ENCODE measurements at places on chromosomes 2 and 18.

DNA sequence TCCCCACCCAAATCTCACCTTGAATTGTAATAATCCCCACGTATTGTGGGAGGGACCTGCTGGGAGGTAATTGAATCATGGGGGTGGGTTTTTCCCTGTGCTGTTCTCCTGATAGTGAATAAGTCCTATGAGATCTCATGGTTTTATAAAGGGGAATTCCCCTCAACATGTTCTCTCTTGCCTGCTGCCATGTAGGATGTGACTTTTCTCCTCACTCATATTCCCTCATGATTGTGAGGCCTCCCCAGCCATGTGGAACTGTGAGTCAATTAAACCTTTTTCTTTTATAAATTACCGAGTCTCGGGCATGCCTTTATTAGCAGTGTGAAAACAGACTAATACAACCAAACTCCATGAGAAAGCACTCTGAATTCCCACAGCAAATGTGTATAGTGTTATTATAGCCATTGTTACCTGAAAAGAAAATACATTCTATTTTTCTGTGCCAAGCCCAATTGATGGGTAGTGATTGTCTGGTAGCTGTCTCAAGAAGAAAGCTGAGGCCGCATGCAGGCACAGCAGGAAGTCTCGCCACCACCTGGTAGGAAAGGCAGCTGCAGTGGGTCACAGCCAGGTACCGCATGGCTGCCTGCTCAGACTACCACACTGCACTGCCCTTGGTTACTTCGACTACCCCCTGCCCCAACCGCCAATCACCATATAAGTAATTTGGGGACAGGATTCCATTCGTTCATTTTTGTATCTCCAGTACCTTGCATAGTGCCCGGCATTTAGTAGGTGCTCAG is 10.3 kb upstream of the ZBTB7C start:
- no peak for DNase-seq

DNA sequence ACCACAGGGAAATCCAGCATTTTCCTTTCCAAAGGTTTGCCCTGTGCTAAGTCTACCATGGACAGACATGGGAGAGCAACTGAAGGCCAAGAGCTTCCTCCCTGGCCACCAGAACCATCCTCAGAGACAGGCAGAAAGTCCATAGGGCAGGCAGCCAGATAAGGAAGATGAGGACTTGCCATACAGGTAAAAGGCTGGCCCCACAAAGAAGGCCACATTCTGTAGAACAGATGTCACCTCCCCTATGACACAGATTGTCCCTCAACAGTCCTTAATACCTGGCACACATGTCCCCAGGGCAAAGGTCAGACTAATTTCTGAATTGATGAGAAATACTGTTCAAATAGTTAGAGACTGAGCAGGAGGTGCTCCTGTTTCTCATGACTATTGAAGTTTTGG is 52.0 kb downstream of the FECH start:
- no peak for DNase-seq

GRCh38 chr18:4319738-4320677 is 135.1 kb downstream of the DLGAP1 start:
- no peak for DNase-seq

DNA sequence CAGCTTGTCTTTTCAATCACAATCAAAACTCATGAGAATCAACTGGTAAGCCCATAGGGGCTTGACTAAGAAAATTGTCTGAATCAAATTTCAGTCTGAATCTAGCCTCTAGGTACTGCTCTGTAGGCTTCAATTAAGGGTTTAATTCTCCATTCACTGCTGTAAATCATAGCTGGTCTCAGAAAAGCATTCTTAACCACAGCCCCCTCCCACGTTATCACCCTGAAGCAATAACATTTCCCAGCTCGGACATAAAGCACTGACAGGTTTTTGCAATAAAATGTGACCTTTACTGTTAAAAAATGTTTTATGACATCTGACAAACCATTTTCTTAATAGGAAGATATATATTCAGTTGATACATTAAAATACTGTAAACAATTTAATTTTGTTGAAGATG is 55.0 kb downstream of the LRP1B start:
- no peak for DNase-seq

DNA sequence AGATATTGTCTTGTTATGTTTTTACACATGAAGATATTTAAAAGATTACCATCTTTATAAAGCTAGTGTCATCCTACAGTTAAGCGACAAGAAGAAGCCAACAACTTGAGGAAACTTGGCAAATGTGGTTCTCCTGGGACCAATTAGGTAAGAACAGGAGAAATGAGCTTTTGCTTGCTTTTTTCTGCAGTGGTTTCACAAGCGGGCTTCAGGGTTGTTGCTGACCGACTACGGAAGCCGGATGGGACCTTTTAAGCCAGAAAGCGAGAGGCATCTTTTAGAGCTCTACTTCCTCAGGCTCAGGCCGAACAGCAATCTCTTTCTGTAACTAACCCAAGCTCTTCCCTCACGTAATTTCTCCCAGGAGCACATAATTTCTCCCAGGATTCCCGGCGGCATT is 256.5 kb downstream of the CNTNAP5 start:
- DNase-seq, result no peak

GRCh38 chr2:75311993-75312392 is 112.7 kb upstream of the TACR1 start:
- DNase-seq, result no peak

GRCh38 chr2:11746376-11746806 is at the start of gene LPIN1:
Gene LPIN1 (plus strand): TSS chr2:11746632. CDS start chr2:11765542, 18,910 bp downstream.
- DNase-seq, result peak; percentile 84

GRCh38 chr18:26768385-26768784 is 97.1 kb downstream of the AQP4 start:
- no peak for DNase-seq

GRCh38 chr18:76169733-76170132 is 325.3 kb downstream of the ZNF516 start:
- no peak for DNase-seq

DNA sequence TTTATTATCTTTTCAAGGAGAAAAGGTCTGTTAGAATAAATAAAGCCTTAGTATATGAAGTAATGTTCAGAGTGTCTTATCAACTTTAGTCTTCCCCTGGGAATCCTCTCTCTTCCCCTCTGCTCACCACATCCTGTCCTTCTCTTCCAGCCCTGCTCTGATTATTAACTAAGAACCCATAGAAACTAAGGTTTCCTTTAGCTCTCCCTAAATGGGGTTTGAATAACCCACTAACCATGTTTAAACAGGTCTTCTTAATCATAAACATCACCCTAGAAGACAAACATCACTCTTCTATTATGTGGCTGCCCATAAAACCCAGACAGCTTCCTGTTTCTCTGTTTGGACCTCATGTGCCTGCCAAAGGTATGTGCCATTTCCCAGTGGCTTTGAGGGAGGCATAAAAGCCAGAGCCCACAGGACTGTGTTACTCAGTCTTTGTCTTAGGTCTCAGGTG is 50.1 kb downstream of the SLC14A1 start:
- no peak for DNase-seq

DNA sequence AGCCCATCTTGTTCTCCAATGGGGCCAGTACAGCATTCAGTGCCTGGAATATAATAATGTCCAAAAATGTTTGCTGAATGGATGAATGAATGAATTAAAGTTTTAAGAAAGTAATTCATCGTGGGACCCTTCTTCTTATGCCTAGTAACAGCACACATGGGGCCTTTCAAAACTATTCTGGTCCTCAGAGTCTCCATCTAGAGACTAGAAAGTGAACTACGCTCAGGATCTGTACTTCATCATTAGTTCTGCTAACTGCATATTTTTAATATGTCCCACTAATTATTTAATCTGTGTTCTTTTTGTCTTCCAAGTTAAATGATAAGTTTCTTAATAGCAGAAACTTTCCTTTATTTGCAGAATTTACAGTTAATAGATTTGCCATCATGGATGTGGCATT is 172.5 kb downstream of the SMAD2 start:
- no peak for DNase-seq

DNA sequence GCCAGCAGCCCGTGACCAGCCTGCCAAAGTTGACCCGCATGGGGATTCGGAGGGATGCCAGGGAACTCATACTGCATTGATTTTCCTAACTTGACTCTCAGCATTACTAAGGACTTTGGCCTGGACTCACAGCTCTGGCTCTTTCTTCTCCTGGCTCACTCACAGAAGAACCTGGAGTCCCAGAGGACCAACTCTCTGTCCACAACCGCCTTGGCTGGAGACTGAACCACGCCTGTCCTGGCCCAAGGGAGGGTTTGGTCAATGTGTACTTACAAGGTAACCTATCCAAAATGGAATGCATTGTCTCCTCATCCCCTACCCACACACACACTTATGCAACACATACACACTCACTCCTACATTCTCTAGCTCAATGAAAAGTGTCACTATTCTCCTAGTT is 135.6 kb upstream of the KLHL29 start:
- DNase-seq, result no peak

- no peak for DNase-seq
Measured at GRCh38 chr2:157363612-157364101, 38.0 kb upstream of the ERMN start.

- no peak for DNase-seq
Measured at GRCh38 chr2:197378086-197378485, 56.7 kb downstream of the SF3B1 start.

GRCh38 chr2:234497594-234498235 is 834 bp upstream of the ARL4C start:
- DNase-seq, result no peak

DNA sequence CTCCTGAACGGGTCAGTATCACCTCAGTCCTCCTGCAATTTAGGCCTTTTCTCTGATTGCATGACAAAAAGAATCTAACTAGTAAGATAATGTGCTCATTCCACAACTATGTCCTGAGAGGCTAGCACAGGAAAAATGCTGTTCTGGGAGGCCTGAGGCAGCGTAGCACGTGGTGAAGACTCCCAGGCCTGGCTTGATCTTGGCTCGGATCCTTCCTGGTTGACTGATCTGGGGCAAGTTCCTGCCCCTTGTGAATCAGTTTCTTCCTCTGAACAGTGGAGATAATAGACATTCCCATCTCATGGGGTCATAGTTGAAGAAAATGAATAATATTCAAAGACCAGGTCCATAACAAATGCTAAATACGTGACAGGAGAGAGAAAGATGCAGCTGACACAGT is 12.3 kb downstream of the FBLN7 start:
- no peak for DNase-seq

DNA sequence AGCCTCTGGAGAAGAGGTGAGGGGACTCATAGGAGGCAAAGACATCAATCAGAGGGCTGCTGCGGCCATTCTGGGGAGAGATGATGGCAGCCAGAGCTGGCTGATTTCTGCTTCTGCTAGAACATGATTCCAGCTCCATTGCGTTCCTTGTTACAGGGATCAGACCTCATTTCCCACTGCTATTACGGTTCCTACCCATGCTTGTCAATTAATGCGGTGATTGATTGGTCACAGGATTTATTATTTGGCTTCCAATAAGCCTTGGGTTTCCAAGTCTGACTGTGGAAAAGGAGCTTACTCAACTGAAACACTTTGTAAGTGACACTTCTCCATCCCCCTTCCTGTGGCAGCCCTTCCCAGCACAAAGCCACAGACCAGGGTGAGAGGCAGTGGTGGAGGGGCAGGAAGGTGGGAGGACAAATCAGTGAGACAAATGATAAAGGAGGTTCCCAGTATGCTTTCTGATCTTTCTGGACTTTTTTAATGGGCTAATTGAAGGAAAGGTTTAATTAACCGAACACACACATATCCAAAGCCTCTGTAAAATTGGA is 26.8 kb upstream of the CTLA4 start:
- peak; percentile 22 for DNase-seq

DNA sequence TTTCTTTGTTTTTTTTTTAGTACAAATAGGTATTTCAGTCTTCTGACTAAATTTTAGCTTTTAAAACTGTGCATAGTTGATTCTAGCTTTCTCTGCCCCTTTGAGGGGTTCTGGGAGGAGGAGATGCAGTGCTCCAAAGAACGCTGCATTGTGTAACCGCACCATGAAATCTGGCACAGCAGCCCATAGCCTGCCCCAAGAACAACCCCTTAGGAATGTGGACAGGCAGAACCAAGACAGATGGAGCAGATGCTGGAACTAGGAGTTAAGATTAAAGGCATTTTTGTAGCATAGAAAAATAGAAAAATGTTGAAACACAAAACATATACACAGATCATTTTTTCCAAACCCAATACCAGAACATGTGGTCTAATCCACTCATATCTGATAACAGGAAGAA is 187.5 kb downstream of the SCG2 start:
- no peak for DNase-seq

GRCh38 chr2:109516445-109517117 is 97.2 kb downstream of the SEPTIN10 start:
- no peak for DNase-seq

GRCh38 chr18:44594799-44595467 is 85.8 kb upstream of the SETBP1 start:
- DNase-seq, result no peak

DNA sequence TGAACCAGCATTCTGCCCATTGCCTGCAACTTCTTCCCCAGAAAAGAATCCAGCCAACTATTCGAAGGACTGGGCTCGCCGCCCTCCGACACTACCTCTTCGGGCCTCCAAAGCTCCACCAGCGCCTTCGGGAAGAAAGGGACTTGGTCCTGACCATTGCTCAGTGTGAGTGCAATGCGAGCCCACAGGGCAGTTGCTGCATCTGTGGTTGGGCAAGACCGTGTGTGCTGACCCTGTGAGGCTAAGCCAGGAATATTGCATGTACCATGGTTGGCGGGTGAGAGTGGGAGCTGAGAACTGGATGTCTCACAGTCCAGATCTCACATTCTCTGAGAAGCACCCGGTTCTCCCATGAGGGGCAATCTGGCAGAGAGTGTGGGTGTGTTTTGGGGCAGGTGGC is 16.5 kb downstream of the ELMOD3 start:
- DNase-seq, result no peak

Data from renal cortex interstitium (tissue), 15 donors.